ENCODE measurements at places on chromosomes 3 and 15. TPM values are rescaled to one million over a fixed set of nuclear protein-coding genes. Genes with fewer than 3 reads are reported as not detected.

GRCh38 chr15:89487791-89488190 is 8.6 kb downstream of the RHCG start:
- DNase-seq = no peak

DNA sequence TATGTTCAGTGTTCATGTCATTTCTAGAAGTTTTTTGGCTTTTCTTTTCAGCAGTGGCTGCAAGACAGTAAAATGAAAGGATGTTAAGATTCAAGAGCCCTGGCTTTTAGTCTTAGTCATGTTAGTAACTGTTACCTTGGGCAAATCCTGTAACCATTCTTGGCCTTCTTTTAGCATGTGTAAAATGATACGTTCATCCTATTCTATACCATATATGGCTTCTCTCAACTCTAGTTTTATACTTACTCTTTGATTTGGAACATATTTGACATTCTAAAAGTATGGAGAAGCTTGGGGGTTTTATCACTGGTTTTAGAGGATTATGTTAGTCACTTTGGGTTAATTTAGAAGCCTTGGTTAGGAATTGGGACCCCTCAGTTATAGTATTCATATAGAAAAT is 20.1 kb downstream of the GTF2E1 start:
- no peak for DNase-seq

GRCh38 chr3:140731440-140732119 is 53.7 kb downstream of the TRIM42 start:
- no peak for DNase-seq

- no peak for DNase-seq
Observed at GRCh38 chr15:52682781-52683180, 3.6 kb upstream of the ATOSA start.

DNA sequence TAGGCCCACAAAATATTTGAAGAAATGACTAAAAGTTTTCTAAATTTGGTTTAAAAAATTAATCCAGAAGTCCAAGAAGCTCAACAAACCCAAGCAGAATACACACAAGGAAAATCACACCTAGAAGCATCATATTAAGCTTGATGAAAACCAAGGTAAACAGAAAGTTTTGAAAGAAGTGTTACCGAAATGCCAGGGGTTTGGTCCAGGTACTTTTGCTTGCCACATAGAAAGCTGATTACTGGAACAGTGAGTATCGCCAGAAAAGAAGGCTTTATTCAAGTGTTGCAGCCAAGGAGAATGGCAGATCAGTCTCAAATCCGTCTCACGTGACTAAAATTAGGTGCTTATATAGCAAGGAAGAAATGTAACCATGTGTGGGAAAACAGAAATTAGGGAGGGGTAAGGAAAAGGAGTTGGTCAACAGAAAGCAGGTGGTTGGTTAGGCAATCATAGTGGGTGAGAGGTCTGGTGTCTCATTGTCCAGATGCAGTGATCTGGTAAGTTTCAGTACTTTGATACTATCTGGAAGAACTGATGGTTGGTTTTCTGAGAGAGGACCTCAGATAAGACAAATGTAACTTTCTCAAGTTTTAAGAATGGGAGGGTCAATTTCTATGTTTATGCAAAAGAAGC is 96.9 kb upstream of the MYRIP start:
- no peak for DNase-seq

DNA sequence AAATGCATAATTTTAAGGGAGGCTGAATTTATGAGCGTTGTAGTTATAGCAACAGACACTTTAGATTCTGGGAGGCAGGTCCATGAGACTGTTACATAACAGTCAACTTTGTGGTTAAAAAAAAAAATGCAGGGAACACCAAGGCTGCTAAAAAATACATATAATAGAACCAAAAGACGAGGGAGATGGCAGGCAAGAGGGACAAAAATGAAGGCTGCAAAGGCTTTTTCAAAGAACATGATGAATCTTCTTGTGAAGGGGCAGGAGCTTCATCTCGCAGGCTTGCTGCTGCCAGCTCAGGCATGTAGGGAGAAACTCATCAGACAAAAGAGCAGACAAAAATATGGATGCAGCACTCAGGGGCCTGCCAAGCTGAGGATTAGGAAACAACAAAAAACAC is 243.9 kb downstream of the SHQ1 start:
- DNase-seq = no peak

SLC38A3 gene
- total RNA-seq = not detected

ALDH1L1 gene
- 7.7 TPM for total RNA-seq

CCR2 gene
- total RNA-seq = 3.7 TPM

APBA2 gene
- total RNA-seq = 1.2 TPM

All from left colon (tissue), 2 donors.